ENCODE measurements at places on chromosomes 7 and 10.
A peak's percentile ranks its signal among the peaks of the same experiment; 100 is the strongest.

- DNase-seq = peak; percentile 4
These were observed 115.8 kb upstream of the SORCS1 start for GRCh38 chr10:107280293-107280692.

DNA sequence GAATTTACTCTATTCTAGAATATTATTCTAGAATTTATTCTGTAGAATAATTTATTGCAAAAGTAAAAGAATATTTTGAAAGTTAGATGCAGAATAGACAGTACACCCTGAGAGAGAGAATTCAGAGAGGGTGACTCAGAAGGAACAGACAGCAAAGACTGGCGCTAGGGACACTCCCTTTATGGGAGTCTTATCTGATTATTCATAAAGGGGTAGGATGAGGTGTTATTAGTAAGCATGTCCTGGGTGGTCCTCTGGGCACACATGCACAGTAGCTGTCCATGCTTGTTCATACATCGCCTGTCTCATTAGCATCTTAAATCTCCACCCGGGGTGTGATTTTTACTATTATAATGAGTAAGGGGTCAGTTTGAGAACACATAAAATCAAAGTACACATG, 100.1 kb downstream of the XPNPEP1 start:
- DNase-seq = no peak

DNA sequence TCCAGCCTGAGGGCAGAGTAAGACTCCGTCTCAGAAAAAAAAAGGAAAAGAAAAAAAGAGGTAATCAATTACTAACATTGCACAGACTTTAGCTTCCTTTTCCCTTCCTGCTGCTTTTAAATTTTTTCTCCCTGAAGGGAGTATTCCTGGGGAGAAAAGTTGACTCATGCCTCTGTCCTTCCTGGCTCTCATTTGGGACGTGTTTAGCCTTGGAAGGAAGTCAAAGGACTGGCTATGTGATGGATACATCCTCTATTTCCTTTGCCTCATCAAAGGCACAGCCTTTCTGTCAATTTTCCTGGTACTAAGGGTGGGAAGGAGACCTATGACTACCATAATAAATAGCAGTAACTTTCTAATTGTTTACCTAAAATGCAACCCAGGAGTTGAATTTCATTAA, 77.6 kb downstream of the ITGA8 start:
- DNase-seq = peak; percentile 14

DNA sequence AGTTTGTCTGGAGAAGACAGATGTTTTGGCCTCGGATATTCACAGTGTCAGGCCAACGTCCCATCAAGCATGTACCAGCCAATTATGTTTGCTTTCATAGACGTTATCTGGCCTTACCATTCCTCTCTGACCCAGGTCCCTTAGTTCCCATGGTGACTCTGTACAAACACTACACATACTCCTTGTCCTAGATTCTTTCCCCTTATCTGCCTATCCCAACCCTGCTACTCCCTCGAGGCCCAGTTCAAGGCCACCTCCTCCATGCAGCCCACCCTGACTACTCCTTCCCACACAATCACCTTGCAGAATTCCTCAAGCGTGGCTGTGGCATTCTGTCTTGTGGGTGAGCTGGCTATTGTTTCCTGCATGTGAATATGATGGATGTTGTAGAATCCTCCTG, 155.2 kb downstream of the PRKAG2 start:
- no peak for DNase-seq

- peak; percentile 48 for DNase-seq
These were observed 18.8 kb upstream of the MINDY3 start for GRCh38 chr10:15879058-15879457.

GRCh38 chr7:39810710-39811109, 139.3 kb upstream of the CDK13 start:
- DNase-seq = no peak

GRCh38 chr10:79552143-79552542, 8.1 kb downstream of the SFTPA2 start:
- DNase-seq = no peak

GRCh38 chr7:123748171-123748733, 551 bp downstream of the WASL start:
- peak; percentile 29 for DNase-seq

DNA sequence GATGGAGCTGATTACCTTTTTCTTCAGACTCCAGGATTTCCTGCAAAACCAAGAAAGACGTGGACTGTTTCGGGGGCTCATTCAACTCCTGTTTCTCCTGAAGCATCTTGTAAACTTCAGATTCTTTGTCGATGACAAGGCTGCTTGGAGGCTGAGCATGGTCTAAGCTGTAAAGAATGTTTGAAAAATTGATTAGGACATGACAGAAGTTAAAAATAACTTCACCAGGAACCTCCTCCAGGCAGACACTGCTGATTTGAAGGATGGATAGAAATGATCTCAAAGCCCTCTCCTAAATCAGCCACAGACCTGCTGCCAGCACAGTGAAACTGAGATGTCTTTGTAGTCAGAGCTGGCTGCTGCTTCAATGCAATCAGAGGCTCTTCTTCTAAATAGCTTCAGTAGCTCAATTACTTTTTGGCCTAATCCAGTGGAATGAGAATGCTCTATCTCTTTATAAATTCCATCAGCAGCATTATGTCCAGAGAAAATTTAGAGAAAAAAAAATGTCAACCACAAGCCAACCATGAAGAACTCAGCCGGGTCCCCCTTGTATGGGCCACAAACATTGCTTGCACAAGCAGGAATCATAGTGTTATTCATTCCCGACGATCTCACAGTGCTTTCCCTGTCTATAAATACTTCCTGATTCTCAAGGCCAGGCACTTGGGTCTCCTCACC, 43.5 kb downstream of the PDLIM1 start:
- peak; percentile 76 for DNase-seq

DNA sequence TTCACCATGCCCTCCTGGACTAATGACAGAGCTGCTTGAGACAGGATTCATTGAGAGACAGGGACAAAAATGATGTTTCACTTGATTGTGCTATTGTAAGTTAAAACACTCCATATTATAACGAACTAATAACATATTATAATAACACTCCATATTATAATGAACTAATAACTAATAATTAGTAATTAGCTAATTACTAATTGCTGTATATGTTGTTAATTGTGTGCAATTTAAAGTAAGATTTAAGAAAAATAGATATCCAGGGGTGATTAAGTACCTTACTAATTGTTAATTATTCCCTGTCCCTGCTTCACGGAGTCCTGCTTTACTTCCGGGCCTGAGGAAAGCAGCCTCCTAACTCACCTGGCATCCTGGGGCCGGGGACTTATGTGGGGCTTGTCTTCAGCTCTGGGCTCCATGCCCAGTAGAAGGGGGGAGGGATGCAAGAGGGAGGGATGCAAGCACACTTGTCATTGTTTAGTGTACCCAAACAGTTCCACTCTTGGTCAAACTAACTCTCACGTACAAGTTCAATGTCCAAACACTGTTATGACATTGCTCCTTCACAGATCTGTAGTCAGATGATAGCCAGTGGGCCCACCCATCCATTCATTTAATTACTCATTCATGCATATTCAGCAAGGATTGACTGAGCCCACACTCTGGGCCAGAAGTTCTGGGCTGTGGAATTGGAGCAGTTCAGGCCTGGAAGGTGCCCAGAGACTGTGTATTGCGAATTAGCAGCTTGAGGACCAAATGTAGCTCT, 53.8 kb downstream of the COL13A1 start:
- no peak for DNase-seq

DNA sequence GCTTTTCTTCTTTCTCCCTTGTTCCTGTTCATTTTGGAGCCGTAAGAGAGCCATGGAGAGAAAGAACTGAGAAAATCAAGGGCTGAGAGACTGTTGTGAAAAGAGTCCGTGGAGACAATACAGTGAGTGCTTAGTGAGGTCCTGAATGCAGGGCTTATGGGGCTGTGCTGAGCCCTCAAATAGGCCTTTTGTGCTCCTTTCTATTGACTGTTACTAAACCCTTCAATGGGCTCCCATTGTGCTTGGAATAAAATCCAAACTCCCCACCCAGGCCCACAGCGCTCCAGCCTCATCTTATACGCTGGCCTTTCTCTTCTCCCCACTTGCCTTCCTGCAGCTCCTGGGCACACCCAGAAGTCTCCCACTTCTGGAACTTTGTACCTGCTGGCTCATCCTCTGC, 243.1 kb upstream of the HABP2 start:
- no peak for DNase-seq

- DNase-seq = no peak
These were observed 129.0 kb upstream of the NFE2L3 start for GRCh38 chr7:26022982-26023381.

GRCh38 chr7:13181216-13181615, 493.8 kb downstream of the ARL4A start:
- DNase-seq = peak; percentile 10

DNA sequence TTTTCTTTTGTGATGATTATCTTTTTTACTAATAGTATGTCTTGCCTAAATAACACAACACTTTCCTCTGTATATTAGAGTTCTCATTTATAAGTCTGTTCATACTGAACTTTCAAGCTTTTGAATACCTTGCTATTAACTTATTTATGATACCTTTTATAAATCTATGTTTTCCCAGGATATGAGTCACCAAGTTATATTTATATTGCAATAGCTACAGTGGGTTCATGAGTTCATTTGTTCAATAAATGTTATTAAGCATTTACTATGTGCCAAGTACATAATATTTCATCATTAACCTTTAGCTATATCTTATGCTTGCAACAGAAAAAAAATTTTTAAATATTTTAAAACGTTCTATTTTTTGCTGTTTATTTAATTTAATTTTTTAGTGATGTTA, 18.3 kb downstream of the CLCN1 start:
- DNase-seq = no peak

DNA sequence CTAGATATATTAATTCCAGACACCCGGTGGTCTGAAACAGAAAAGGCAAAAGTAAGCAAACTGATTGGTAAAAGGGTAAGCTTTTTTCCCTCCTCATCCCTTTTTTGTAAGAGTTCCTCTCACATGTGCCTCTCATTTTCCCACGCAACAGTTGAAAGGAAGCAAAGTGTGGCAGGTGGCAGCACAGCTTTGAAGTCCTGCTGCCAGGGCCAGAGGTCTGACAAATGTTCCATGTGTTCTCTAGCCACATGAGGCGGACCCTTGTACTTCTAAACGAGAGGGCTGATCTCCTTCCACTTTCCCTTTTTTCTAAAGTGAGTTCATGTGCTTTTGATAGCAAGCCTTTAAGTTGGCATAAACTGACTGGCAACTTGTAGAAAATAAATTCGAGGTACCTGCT, 217.5 kb downstream of the POLR1F start:
- DNase-seq = no peak

GRCh38 chr10:129048513-129048912, 418.5 kb upstream of the MGMT start:
- DNase-seq = no peak

DNA sequence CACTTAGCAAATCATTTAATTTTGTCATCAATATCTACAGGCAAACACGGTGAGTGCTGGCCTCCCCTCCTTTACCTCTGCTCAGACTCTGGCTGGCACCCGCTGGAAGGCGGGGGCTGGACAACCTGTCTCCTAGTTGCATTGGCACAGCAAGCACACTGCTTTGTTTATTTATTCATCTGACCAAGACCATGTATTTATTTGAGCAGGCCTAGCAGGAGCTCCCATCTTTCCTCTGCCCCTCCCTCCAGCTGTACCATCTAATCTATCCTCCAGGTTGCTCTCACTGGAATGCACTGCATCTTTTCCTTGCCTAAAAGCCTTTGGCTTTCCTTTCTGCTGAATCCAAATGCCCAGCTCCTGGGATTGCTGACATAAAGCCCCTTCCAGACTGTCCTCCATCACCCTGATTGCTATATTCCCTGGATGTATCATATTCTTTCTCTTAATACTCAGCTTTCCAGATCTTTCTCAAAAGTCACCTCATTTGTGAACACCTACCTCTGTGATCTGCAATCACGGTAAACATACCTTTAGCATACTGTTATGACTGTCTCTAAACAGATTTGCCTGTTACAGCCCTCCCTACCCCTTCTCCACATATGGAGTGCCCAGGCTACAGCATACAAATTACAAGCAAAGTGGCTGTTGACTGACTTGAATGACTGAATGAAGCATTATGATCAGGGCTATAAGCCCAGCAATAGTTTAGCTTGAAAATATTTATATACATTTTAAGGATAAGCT, 9.6 kb downstream of the ELMO1 start:
- DNase-seq = no peak

- DNase-seq = no peak
These were observed 90.5 kb upstream of the RSU1 start for GRCh38 chr10:16907687-16908086.

- DNase-seq = peak; percentile 97
These were observed 44.9 kb downstream of the AKR1B15 start for GRCh38 chr7:134593530-134594392.

DNA sequence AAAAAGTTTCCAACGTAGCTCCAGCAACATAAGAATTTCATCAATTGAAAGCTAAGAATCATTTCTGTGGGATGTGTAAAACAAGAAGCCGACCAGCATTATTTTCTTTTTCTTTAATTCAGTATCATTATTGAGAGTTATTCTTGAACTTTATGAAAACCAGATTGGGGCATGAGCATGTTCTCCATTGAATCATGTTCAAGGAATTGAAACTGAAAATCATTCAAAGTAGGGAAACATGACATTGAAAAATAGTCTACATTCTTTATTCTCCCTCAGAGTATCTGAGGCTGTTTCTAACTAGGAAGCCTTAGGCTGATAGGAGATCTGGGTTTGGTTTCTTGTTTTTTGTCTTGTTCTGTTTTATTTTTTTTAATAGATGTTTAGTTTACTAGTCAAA, 253.7 kb downstream of the DYNC1I1 start:
- DNase-seq = no peak

- DNase-seq = peak; percentile 26
These were observed 31.3 kb downstream of the KIN start for GRCh38 chr10:7756360-7756992.

GRCh38 chr7:13107291-13107690, 419.9 kb downstream of the ARL4A start:
- DNase-seq = no peak

- DNase-seq = no peak
These were observed 1.7 kb downstream of the CXCL12 start for GRCh38 chr10:44382981-44383748.

DNA sequence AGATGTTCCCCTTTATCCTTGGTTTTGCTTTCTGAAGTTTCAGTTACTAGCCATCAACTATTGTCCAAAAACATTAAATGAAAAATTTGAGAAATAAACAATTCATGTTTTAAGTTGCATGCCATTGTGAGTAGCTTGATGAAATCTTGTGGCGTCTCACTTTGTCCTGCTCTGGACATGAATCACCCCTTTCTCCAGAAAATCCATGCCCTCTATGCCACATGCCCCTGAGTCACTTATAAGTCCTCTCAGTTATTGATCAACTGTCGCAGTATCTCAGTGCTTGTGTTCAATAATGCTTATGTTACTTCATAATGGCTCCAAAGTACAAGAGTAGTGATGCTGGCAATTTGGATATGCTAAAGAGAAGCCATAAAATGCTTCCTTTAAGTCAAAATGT, 208.0 kb upstream of the FERD3L start:
- no peak for DNase-seq

- DNase-seq = no peak
These were observed 2.1 kb upstream of the TRIL start for GRCh38 chr7:28960071-28960840.

DNA sequence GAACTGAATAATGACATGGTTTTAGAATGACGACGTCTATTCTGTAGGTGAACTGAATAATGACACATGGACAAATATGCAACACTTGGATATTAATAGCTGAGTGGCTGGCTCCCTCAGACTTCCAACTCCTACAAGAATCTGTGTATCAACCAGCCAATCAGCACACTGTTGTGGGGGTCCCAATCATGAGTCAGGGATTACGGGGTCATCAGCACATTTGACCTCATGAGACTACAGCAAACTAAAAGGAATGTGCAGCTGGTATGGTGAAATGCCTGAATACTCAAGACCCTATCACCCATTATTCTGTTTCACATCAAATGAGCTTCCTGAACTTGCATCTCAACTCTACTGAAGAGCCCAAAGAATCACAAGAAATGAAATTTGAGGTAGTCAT, 192.5 kb downstream of the ANK3 start:
- peak; percentile 28 for DNase-seq

All from fibroblast of villous mesenchyme (primary cell).